Activated CD8-positive, alpha-beta T cell treated with anti-CD3 and anti-CD28 coated beads, Interleukin-2, amount 10 ng/mL, durations not matched to agents 7 days and 5 days (primary cell): ENCODE measurements at places on chromosomes 5 and 9. TPM values are rescaled to one million over a fixed set of nuclear protein-coding genes. Genes with fewer than 3 reads are reported as not detected.

IGFBPL1 gene
- not detected for total RNA-seq

SUSD1 gene
- 17.9 TPM for total RNA-seq

NUP188 gene
- total RNA-seq, result 83.8 TPM

SLC46A2 gene
- not detected for total RNA-seq

FGF18 gene
- total RNA-seq, result not detected

WNT8A gene
- not detected for total RNA-seq

DELE1 gene
- 65.7 TPM for total RNA-seq

MAP1B gene
- total RNA-seq, result 0.03 TPM

ARL14EPL gene
- not detected for total RNA-seq

GOLM1 gene
- total RNA-seq, result 1.2 TPM

ANGPTL2 gene
- not detected for total RNA-seq

DNA sequence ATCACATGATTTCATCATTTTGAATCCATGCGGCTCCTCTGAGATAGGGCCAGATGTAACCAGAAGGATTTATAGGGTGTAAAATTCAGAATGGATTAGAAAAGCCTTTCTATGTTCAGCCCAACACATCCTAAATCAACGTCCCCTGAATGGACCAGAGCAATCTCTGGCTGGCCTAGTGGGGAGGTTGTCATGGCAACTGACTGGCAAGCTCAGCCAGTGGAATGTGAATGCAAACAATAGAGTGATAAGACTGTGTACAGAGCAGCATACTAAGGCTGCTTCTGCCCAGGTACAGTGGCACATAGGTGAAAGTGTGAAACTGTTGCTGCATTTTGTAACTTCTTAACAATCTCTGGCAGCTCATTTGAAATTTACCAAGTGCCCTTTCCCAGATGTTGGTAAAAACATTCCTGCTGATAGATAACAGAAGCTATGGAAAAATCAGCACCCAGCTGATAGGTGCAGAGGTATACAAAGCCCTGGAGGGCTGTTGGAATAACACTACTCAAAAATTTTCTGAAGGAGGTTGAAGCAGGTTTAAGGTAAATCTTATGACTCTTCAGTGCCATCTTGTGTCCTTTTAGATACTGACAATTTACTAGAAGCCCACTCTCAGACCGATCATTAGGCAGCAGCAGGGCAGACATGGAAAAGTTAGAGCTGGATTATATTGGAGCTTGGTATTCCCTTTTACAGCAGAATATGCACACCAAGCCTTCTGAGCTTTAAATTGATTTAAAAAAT is 267.2 kb downstream of the RAB3C start:
- no peak overlapping the region for H3K27ac ChIP-seq
- DNase-seq, result no peak
- no peak overlapping the region for H3K4me3 ChIP-seq
- peaks cover 16% of the 10 kb centered on the region for H3K27me3 ChIP-seq
- no peaks in the 10 kb centered on the region for H3K36me3 ChIP-seq

- H3K4me1 ChIP-seq, result no peaks in the 10 kb centered on the region
- no peak for DNase-seq
- no peaks in the 10 kb centered on the region for H3K36me3 ChIP-seq
- H3K27ac ChIP-seq, result no peak overlapping the region
- no peaks in the 10 kb centered on the region for H3K27me3 ChIP-seq
Observed at GRCh38 chr5:13488254-13488931, 456.1 kb downstream of the DNAH5 start.

GRCh38 chr9:84785792-84786547 is 116.4 kb downstream of the NTRK2 start:
- no peaks in the 10 kb centered on the region for H3K27me3 ChIP-seq
- DNase-seq, result no peak
- no peak overlapping the region for H3K27ac ChIP-seq

GRCh38 chr9:26264709-26265601 is 586.7 kb upstream of the TUSC1 start:
- H3K4me1 ChIP-seq, result no peaks in the 10 kb centered on the region
- no peak overlapping the region for H3K4me3 ChIP-seq
- H3K27me3 ChIP-seq, result no peaks in the 10 kb centered on the region
- no peaks in the 10 kb centered on the region for H3K36me3 ChIP-seq

DNA sequence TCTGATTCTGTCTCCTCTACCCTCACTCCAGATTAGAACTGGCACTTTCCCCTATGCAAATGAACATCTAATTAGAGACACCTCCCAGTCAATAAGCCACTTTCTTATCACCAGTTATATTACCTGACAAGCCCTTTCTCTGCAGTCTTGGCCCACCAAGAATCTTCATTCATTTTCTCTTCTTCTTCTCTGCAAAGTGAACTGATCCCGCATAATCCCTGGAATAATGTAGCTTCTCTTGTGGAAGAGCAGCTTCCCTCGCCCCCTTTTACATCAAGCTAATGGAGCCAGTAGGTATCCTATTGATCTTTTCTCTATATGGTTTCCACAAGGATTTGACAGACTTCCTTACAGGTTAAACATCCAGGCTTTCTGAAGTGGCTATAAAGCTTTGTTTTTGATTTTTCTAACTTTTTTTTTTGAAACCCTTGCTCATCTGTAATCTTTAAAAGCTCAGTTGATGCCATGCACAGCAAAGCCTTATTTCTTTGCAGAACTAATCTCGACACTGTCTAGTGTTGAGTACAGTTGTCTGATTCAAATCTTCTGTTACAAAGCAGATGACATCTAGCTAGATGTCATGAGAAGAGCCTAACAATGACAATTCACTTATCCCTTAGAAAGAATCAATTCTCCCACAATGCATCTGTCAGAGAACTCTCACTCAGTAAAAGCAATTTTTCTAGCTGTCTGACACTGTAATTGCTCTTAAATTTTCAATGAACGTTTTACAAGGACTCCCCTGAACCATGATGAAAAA is 281.4 kb downstream of the ISL1 start:
- H3K27me3 ChIP-seq, result no peaks in the 10 kb centered on the region
- no peaks in the 10 kb centered on the region for H3K4me1 ChIP-seq
- DNase-seq, result no peak
- no peak overlapping the region for H3K4me3 ChIP-seq
- no peak overlapping the region for H3K27ac ChIP-seq
- H3K36me3 ChIP-seq, result no peaks in the 10 kb centered on the region

DNA sequence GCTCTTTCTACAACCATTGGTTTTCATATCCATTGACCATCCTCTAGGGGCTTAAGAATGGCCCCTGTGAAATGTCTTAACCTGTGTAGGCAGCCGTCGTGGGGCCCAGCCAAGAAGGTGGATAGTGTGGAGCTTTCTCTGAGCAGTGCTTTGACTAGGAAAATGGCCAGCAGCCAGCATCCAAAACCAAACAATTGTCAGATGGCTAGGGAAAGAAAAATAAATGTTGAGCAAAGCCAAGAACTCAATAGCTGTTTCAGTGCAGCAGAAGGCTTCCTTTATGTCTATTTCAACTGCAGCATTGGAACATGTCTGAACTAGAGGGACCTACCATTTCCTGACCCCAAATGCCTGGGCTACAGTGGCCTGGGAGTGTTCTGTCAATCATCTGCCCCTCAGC is 374.9 kb downstream of the TLE4 start:
- no peaks in the 10 kb centered on the region for H3K4me1 ChIP-seq
- DNase-seq, result no peak
- no peaks in the 10 kb centered on the region for H3K36me3 ChIP-seq
- H3K27me3 ChIP-seq, result no peaks in the 10 kb centered on the region

DNA sequence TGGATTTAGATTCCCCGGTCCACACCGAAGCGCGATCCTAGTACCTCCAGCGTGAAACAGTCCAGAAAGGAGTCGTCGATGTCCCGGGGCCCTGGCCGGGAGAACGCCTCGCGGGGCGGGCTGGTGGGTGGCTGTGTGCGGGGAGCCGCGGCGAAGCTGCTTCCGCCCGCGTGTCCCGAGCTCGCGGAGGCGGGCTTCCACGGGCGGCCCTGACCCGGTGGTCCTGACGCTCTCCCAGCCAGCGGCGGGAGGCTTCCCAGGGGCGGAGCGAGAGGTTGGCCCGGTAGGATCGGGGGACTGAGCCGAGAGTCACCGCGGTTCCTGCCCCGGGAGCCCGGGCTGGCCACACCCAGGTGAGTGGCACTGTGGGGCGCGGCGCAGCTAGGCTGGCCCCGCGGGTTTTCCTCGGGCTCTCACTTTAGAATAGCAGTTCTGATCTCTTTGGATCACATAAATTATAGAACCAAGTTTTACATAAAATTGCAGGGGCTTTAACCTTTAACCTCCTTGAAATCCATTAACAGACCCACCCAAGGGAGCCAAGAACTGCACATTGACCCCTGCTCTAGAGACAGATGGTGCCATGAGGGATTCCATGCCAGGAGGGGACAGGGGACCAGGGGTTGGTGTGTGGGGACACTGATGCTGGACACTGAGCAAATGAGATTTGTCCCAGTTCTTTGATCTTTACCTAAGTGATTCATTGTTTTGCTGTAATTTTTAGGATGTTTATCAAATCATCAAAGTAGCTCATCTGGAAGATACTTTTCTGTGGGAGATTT is 29.2 kb upstream of the IL31RA start:
- H3K4me1 ChIP-seq, result peaks cover 7% of the 10 kb centered on the region
- peak overlapping the region; percentile 48 for H3K4me3 ChIP-seq
- no peak overlapping the region for H3K27ac ChIP-seq
- no peaks in the 10 kb centered on the region for H3K36me3 ChIP-seq

GRCh38 chr9:38685535-38685934 is 34.4 kb downstream of the FAM240B start:
- H3K27ac ChIP-seq, result no peak overlapping the region
- DNase-seq, result no peak
- peaks cover 11% of the 10 kb centered on the region for H3K4me1 ChIP-seq
- H3K4me3 ChIP-seq, result no peak overlapping the region
- peaks cover 5% of the 10 kb centered on the region for H3K27me3 ChIP-seq

GRCh38 chr5:157115502-157115901 is 6.7 kb upstream of the HAVCR2 start:
- H3K4me3 ChIP-seq, result no peak overlapping the region
- DNase-seq, result no peak
- peaks cover 16% of the 10 kb centered on the region for H3K36me3 ChIP-seq

DNA sequence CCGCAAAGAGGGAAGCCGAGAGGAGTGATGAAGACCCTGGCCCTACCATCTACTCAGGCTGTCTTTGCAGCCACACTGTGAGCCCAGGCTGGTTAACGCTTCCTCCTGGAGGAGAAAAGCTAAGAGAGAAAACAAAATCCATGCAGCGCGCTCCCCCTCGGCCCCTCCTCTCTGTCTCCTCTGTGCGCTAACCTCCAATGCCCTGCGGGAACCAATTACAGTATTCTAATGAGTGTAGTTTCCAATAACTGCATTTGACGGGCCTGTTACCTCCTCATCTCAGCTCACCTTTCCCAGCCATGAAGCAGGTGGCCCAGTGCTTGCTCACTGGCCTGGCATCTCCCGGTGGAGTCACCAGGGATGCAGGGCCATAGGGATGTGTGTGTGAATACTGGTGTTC is 565.5 kb downstream of the EBF1 start:
- no peak overlapping the region for H3K27ac ChIP-seq
- no peaks in the 10 kb centered on the region for H3K36me3 ChIP-seq
- peaks cover 4% of the 10 kb centered on the region for H3K27me3 ChIP-seq
- peaks cover 7% of the 10 kb centered on the region for H3K4me1 ChIP-seq
- H3K4me3 ChIP-seq, result no peak overlapping the region
- DNase-seq, result no peak

DNA sequence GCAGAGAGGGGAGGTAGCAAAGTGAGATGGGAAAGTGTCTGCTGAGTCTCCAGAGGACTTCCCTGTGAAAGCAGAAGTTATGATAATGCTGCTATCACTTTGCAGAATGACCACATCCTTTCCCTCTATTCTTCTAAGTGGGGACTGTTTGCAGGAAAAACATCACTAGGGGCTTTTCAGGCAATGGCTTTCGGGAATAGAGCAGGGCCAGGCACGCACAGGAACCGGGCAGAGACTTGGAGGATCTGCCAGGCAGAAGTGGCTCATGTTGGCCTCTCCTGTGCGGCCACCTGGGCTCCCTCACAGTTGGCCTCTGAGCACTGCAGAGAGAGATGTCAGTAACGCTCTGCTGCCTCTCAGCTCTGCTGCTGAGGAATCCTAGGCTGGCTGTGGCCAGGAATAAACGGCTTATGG is 214.7 kb downstream of the MAST4 start:
- peaks cover 19% of the 10 kb centered on the region for H3K4me1 ChIP-seq
- no peak overlapping the region for H3K4me3 ChIP-seq
- H3K36me3 ChIP-seq, result no peaks in the 10 kb centered on the region
- H3K27ac ChIP-seq, result no peak overlapping the region

DNA sequence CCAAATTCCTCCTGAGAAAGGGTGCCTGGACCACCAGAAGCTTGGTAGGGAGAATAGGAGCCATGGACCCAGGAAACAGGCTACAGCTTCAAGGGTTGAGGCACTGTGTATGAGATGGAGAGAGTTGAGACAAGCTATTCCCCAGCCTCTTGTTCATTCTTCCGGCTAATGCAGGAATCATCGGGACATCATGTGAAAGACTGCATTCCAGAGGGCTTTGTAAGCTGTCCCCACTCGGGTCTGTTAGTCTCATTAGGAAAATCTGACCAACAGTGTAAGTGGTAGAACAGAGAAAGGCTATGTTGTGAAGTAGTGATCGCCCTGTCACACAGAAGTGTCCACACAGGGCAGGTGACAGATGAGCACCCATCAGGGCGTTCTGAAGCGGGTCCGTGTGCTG is 81.4 kb downstream of the GABBR2 start:
- H3K4me3 ChIP-seq, result no peak overlapping the region
- peaks cover 24% of the 10 kb centered on the region for H3K27me3 ChIP-seq
- H3K36me3 ChIP-seq, result no peaks in the 10 kb centered on the region
- no peaks in the 10 kb centered on the region for H3K4me1 ChIP-seq

GRCh38 chr9:36036253-36036779 is 397 bp upstream of the RECK start:
- peak overlapping the region; percentile 68 for H3K27ac ChIP-seq
- H3K36me3 ChIP-seq, result no peaks in the 10 kb centered on the region
- peaks cover 33% of the 10 kb centered on the region for H3K4me1 ChIP-seq
- peak overlapping the region; percentile 87 for H3K4me3 ChIP-seq
- peaks cover 26% of the 10 kb centered on the region for H3K27me3 ChIP-seq
- DNase-seq, result no peak

- H3K27me3 ChIP-seq, result no peaks in the 10 kb centered on the region
- H3K4me3 ChIP-seq, result no peak overlapping the region
- DNase-seq, result no peak
- no peaks in the 10 kb centered on the region for H3K4me1 ChIP-seq
- no peaks in the 10 kb centered on the region for H3K36me3 ChIP-seq
Observed at GRCh38 chr9:106321394-106322180, 541.4 kb upstream of the ZNF462 start.

DNA sequence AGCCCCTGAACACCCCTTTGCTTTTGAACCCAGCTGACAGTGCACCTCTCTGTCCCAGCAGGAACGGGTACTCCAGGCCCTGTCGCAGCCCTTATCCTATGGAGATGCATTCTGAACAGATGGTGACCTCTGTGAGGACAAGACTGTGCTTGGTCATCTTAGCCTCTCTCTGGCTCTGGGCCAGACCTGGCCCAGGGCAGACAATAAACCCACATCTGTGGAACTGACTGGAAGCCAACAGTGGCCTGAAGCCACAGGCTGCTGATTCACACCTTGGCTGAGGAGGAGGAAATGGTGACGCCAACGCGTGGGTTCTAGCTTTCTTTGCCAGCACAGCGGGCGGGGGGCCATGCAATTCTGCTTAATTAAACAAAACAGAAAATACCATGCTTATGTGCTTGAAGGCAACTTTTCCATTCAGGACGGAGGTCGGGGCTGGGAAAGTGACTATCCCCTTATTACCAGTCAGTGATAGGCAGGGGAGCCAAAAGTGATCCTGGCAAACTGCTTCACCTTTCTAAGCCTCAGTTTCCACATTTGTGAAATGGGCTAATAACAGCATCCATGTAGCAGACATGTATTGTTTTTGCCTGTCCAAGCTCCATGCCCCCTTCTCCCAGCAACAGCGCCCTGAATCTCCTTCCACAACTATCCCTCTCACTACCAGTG is 10.8 kb downstream of the SH3PXD2B start:
- no peak overlapping the region for H3K27ac ChIP-seq
- H3K4me1 ChIP-seq, result peaks cover 11% of the 10 kb centered on the region
- H3K36me3 ChIP-seq, result no peaks in the 10 kb centered on the region
